Osteocyte (in vitro differentiated cells): ENCODE measurements at places on chromosomes 7 and 10. TPM values are rescaled to one million over a fixed set of nuclear protein-coding genes. Genes with fewer than 3 reads are reported as not detected.
A peak's percentile ranks its signal among the peaks of the same experiment; 100 is the strongest.

Gene LRIT1
- not detected in 2 replicates for total RNA-seq

Gene BLVRA
- total RNA-seq: 19.0 and 21.2 TPM in 2 replicates

GRCh38 chr10:69687426-69687825, 57.4 kb downstream of the FAM241B start:
- DNase-seq: no peak
- peaks cover 48% of the 10 kb centered on the region for H3K4me1 ChIP-seq
- H3K27me3 ChIP-seq: no peaks in the 10 kb centered on the region
- H3K4me3 ChIP-seq: no peak overlapping the region

- peaks cover 75% of the 10 kb centered on the region for H3K4me1 ChIP-seq
- peak overlapping the region; percentile 84 for H3K27ac ChIP-seq
- DNase-seq: no peak
- H3K4me3 ChIP-seq: peak overlapping the region; percentile 33
- no peaks in the 10 kb centered on the region for H3K27me3 ChIP-seq
These were observed 347.0 kb downstream of the KCNMA1 start for GRCh38 chr10:77290528-77291155.

Gene PRR15
- 0.73 and 1.6 TPM in 2 replicates for total RNA-seq

Gene PNLIPRP2
- not detected in 2 replicates for total RNA-seq

Gene SEMA3C
- total RNA-seq: 74.1 and 77.5 TPM in 2 replicates

- H3K36me3 ChIP-seq: no peaks in the 10 kb centered on the region
- peaks cover 12% of the 10 kb centered on the region for H3K27me3 ChIP-seq
- H3K4me1 ChIP-seq: no peaks in the 10 kb centered on the region
These were observed 191.9 kb downstream of the ABCA13 start for GRCh38 chr7:48363174-48363573.

GRCh38 chr7:87220734-87221215, 1.2 kb upstream of the TMEM243 start:
- peaks cover 1% of the 10 kb centered on the region for H3K36me3 ChIP-seq
- no peak for DNase-seq
- H3K27ac ChIP-seq: peak overlapping the region; percentile 31
- peaks cover 7% of the 10 kb centered on the region for H3K27me3 ChIP-seq

Gene ANKRD61
- total RNA-seq: not detected in 2 replicates

DNA sequence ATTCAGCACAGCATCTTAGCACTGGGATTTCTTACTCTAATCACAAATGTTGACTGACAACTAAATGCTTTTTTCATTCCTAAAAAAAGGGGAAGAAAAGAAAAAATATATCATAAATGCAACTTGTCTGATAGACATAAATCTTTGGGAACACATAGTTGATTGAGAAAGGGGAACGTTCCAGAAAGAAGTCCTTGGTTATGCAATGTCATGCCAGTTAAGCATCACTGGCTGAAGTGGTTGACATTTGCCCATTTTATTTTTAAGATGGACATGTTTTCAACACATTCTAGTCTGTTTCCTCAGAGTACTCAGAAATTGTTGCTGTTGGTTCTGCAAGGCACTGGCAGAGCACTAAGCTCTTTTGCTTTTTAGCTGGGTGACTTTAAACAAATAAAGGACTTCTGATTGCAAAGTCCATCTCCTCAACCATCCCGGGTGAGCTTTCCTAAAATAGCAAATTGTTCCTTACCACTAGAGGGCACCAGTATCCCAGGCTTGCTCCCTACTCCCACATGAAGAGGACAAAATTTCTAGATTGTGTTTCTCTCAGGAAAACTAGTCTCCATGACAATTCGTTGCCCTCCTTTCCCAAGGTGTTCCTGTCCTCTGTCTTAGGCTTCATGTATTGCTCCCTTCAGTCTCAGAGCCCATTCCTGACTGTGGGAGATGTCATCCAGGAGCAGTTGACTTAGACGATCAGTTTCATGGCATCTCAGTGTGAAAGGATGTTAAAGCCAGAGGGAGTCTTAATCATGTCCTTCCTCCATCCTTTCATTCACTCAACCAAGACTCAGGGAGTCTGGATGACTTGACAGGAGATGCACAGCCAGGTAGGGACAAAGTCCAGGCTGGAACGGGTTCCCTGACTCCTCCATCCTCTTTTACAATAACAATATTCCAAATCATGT, 23.9 kb downstream of the OPALIN start:
- H3K27me3 ChIP-seq: peaks cover 30% of the 10 kb centered on the region
- H3K36me3 ChIP-seq: no peaks in the 10 kb centered on the region
- no peak overlapping the region for H3K27ac ChIP-seq
- H3K4me1 ChIP-seq: no peaks in the 10 kb centered on the region

DNA sequence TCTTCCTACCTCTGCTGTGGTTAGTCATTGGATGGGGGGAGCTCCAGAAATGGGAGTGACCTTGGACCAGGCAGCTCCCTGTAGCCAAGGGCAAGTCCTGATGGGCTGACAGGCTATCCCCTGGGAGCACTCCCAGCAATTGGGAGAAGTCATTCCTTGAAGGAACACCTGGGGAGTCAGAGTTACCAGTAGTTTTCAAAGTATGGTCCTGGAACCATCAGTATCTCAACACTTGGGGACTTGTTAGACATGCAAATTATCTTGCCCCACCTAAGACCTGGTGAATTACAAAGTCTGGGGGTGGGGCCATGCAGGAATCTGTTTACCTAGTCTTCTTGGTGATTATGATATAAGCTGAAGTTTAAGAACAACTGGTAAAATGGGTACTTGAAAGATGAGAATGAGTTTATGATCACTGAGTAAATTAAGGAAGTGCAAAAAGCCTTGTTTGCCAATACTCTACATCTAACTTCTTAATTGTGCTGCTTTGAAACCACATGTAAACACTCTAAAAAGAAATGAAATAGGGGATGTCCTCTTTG, 287.3 kb upstream of the LRRN3 start:
- no peak for DNase-seq
- H3K27ac ChIP-seq: no peak overlapping the region
- H3K4me1 ChIP-seq: peaks cover 4% of the 10 kb centered on the region
- H3K4me3 ChIP-seq: no peak overlapping the region
- no peaks in the 10 kb centered on the region for H3K36me3 ChIP-seq

Gene MNX1
- not detected in 2 replicates for total RNA-seq

Gene ZNF853
- total RNA-seq: 18.2 and 18.3 TPM in 2 replicates

- H3K4me1 ChIP-seq: peaks cover 19% of the 10 kb centered on the region
- no peak overlapping the region for H3K4me3 ChIP-seq
- DNase-seq: no peak
- H3K27ac ChIP-seq: no peak overlapping the region
- no peaks in the 10 kb centered on the region for H3K36me3 ChIP-seq
These were observed 71.2 kb upstream of the FOXK1 start for GRCh38 chr7:4610768-4611467.

Gene IKZF1
- not detected in 2 replicates for total RNA-seq

GRCh38 chr7:35748371-35748770, 52.5 kb upstream of the SEPTIN7 start:
- DNase-seq: no peak
- H3K4me1 ChIP-seq: peaks cover 37% of the 10 kb centered on the region
- no peak overlapping the region for H3K4me3 ChIP-seq
- peaks cover 3% of the 10 kb centered on the region for H3K36me3 ChIP-seq

DNA sequence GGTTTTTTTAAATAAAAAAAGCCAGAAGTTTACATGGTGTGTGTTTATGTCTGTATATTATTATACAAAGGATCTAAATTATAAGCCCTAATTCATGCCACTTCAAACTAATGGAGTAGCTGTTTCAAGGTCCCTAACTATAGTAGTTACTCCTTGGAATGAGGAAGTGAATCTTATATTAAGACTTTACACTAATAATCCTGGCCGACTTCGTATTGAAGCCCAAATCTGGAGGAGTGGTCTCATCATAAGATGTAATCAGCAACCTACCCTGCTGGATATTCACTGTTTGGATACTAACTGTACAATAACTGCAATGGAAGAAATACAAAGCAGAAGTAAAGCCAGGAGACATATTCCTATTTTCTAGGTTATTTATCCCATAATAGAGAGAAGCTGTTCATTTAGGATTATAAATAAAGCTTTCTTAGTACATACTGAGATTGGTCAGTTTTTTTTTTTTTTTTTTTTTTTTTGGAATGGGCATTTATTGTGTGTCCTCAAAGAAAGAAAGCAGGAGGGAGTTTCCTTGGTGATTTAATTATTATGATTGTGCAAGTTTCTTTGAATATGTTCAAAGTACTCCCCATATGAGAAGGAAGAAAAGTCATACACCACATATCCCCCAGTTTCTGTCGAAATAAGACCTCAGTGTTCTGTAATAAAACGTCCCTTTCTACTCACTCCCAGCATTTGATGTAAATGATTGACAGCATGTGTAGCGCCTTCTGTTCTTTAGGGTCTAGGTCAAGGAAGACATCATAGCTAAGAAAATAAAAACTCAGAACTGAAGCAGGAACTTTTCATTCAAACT, 397.8 kb downstream of the EXOC4 start:
- no peaks in the 10 kb centered on the region for H3K27me3 ChIP-seq
- H3K4me1 ChIP-seq: peaks cover 48% of the 10 kb centered on the region
- H3K4me3 ChIP-seq: no peak overlapping the region
- no peak for DNase-seq

GRCh38 chr10:131685007-131685406, 215.8 kb upstream of the PPP2R2D start:
- no peaks in the 10 kb centered on the region for H3K27me3 ChIP-seq
- DNase-seq: no peak
- H3K36me3 ChIP-seq: no peaks in the 10 kb centered on the region
- H3K27ac ChIP-seq: no peak overlapping the region
- no peak overlapping the region for H3K4me3 ChIP-seq

DNA sequence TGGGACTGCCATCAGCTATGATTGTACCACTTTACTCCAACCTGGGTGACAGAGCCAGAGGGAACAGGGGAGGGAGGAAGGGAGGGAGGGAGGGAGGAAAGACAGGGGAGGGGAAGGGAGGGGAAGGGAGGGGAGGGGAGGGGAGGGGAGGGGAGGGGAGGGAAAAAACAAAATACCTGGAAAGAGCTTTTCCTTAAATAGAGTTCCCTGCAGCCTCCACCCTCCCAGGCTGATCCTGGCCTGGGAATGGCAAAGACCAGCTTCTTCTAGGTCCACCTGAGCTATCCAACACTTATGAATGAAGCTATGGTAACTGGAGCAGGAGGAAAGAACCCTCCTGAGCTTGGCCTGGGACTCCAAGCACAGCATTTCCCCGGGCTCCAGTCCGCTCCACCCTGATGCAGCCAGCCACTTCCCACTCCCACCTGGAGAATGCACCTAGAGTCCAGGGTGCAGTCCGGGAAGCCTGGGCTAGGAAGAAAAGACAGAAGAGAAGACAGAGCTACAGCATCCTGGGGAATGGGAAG, 66.1 kb downstream of the GRID1 start:
- H3K4me1 ChIP-seq: no peaks in the 10 kb centered on the region
- DNase-seq: peak; percentile 34
- H3K4me3 ChIP-seq: no peak overlapping the region
- no peaks in the 10 kb centered on the region for H3K36me3 ChIP-seq

Gene HYAL4
- not detected in 2 replicates for total RNA-seq

DNA sequence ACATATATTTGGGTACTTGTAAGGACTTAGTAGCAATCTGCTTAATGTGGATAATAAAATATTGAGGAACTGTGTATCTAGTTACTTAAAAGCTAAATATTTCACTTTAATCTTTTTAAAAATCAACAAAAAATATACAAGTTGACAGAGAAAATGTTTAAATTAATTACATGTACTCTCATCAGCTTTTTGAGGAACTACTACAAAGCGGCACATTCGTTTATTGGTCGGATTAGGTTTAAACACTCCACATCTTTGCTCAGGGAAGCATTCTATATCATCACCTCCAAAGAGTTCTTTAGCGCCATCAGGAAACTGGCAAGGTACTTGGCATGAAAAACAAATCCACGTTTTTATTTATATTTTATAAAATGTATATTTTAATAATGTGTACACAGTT, 1.6 kb downstream of the ATOH7 start:
- peaks cover 7% of the 10 kb centered on the region for H3K4me1 ChIP-seq
- no peaks in the 10 kb centered on the region for H3K36me3 ChIP-seq
- peaks cover 36% of the 10 kb centered on the region for H3K27me3 ChIP-seq
- no peak for DNase-seq

GRCh38 chr7:138527746-138528223, 67.7 kb downstream of the TRIM24 start:
- H3K27me3 ChIP-seq: no peaks in the 10 kb centered on the region
- H3K36me3 ChIP-seq: peaks cover 56% of the 10 kb centered on the region
- no peak overlapping the region for H3K27ac ChIP-seq

- no peak overlapping the region for H3K4me3 ChIP-seq
- peak; percentile 49 for DNase-seq
- H3K4me1 ChIP-seq: no peaks in the 10 kb centered on the region
- peaks cover 8% of the 10 kb centered on the region for H3K27me3 ChIP-seq
- no peaks in the 10 kb centered on the region for H3K36me3 ChIP-seq
These were observed 47.3 kb downstream of the ARHGAP22 start for GRCh38 chr10:48557511-48558123.

- no peak for DNase-seq
- no peak overlapping the region for H3K4me3 ChIP-seq
- no peaks in the 10 kb centered on the region for H3K36me3 ChIP-seq
These were observed 217.9 kb downstream of the GLRX3 start for GRCh38 chr10:130353928-130354572.

GRCh38 chr7:73626814-73627213, 2.5 kb upstream of the MLXIPL start:
- no peaks in the 10 kb centered on the region for H3K36me3 ChIP-seq
- peaks cover 47% of the 10 kb centered on the region for H3K27me3 ChIP-seq
- no peak for DNase-seq
- H3K4me3 ChIP-seq: no peak overlapping the region

GRCh38 chr10:87861566-87861952, 1.8 kb downstream of the KLLN start:
- no peaks in the 10 kb centered on the region for H3K36me3 ChIP-seq
- H3K27ac ChIP-seq: peak overlapping the region; percentile 89
- DNase-seq: no peak

- no peak overlapping the region for H3K27ac ChIP-seq
- peaks cover 4% of the 10 kb centered on the region for H3K4me1 ChIP-seq
- peaks cover 22% of the 10 kb centered on the region for H3K36me3 ChIP-seq
- no peaks in the 10 kb centered on the region for H3K27me3 ChIP-seq
- no peak overlapping the region for H3K4me3 ChIP-seq
- no peak for DNase-seq
These were observed 9.3 kb downstream of the LIPA start for GRCh38 chr10:89242345-89242684.
